ENCODE measurements at places on chromosomes 3 and 15. TPM values are rescaled to one million over a fixed set of nuclear protein-coding genes. Genes with fewer than 3 reads are reported as not detected.

ECT2 gene
- 18.1 TPM for total RNA-seq

HYAL1 gene
- total RNA-seq, result 4.6 TPM

LRRC2 gene
- total RNA-seq, result under 0.01 TPM

CACNA2D2 gene
- total RNA-seq, result under 0.01 TPM

GOLGA8M gene
- 0.26 TPM for total RNA-seq

TXNRD3 gene
- total RNA-seq, result 8.6 TPM

FEZF2 gene
- total RNA-seq, result not detected

TMEM212 gene
- total RNA-seq, result not detected

LYZL4 gene
- not detected for total RNA-seq

ISLR gene
- total RNA-seq, result 0.13 TPM

CHRFAM7A gene
- 0.76 TPM for total RNA-seq
